ENCODE measurements at places on chromosomes 5 and 9.

DNA sequence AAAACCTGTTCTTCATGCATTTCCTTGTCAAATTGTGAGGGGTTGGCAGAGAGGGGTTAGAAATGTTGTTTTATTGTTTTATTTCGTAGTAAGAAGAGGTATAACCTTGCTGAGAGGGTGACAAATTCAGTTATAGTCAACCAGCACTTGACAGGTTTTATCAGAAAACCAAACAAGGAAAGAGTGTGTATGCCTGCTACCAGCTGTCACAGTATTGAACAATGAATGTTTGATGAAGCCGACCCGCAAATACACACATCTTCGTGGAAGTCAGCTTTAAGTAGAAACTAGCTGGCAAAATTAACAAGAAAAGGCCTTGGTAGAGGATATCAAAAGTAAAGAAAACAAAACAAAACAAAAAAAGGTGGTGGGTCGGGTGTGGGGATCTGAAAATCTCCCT lies 214.6 kb upstream of the TLE4 start:
- no peak for DNase-seq

DNA sequence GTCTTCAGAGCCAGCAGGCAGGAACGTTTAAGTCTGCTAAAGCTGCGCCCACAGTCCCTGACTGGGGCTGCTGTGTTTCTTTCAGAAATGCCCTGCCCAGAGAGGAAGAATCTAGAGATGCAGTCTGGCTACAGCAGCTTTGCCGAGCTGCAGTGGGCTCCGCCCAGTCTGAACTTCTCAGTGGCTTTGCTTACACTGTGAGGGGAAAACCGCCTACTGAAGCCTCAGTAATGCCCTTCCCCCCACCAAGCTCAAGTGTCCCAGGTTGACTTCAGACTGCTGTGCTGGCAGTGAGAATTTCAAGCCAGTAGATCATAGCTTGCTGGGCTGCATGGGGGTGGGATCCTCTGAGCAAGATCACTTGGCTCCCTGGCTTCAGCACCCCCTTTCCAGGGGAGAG lies 78.4 kb downstream of the SREK1 start:
- DNase-seq, result no peak

DNA sequence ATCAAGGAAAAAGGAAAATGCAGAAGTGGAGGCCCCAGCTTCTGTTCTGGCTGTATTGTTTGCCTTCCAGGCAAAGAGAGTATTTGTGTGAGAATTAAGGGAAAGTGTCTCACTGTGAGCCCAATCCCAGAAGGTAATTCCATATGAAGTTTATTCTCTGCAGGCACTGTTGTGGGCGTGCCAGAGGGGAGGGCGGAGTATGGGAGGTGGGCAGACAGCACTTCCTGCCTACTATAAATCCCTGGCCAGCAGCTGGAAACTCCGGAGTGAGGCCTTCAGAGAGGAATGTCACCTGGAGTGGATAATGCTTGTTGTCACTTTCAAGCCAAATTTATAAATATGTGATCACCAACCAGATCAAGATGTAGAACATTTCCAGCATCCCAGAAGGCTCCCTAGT lies 209.5 kb downstream of the ARHGAP26 start:
- DNase-seq, result no peak

DNA sequence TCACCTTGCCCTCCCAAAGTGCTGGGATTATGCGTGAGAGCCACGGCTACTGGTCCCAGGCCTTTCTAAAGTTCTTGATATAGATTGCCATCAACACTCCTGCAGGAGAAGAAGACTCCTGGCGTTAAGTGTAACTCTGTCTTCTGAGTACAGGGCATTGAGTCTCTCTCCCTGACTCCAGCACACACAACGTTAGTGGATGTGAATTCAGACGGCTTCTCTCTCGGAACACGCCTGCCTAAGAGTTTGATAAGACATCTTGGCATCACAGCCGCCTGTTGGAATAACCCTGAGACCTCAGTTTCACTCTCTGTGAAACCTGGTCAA lies 27.5 kb upstream of the PPARGC1B start:
- DNase-seq, result no peak

- no peak for DNase-seq
Observed at GRCh38 chr9:2215921-2216441, 200.8 kb downstream of the SMARCA2 start.

DNA sequence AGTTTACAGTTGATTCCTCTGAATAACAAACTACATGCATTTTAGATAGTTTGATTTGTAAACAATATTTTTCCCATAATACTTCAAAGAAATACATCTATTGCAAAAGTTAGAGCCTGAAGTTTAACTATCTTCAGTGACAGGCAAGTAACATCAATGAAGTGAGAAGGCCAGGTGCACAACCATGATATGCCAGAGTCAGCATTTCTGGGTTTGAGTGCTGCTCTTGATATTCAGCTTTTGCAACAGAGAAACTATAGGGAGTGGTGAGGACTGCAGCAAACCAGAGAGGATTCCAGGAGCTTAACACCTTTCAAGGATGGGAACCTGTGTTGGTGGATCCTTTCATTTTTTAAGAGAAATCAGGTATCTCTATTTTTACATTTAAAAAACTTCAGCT lies 79.4 kb upstream of the RASEF start:
- DNase-seq, result no peak

GRCh38 chr9:111176511-111176910 lies 138.2 kb upstream of the LPAR1 start:
- no peak for DNase-seq

GRCh38 chr5:31273631-31274378 lies 80.3 kb downstream of the CDH6 start:
- DNase-seq, result no peak

DNA sequence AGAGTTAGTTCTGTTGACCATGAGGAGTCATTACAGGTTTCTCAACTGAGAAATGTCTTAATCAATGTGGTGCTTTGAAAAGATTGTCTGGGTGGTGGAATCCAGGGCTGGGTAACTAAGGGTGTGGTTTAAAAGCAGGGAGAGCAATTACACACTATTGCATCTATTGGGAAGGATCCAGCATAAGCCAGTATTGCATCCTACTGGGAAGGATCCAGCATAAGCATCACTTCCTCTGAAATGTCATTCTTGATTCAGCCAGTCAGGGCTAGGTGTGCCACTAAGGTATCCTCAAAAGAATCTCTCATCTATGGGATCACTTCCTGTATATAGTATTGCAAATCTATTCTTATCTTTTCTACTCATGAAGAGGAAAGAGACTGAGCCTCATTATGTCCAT lies 38.6 kb downstream of the ELOVL7 start:
- DNase-seq, result no peak

DNA sequence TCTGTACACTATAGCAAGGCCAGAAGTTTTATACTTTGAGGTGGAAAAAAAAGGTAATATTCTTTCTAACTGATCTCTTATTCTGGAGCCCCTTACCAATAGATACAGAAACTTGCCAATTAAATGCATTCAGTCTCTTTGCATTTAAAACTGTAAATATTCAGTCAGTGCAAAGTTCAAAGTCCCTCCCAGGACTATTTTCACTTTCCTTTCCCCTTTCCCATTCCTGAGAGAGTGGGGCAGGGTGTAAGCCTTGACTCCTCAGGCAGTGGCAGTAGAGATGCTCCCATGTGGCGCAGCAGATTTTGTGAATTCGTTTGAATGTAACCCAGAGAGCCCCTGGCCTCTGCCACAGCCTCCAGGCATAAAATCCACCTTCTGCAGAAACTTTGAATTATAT lies 29.9 kb downstream of the CETN3 start:
- no peak for DNase-seq

DNA sequence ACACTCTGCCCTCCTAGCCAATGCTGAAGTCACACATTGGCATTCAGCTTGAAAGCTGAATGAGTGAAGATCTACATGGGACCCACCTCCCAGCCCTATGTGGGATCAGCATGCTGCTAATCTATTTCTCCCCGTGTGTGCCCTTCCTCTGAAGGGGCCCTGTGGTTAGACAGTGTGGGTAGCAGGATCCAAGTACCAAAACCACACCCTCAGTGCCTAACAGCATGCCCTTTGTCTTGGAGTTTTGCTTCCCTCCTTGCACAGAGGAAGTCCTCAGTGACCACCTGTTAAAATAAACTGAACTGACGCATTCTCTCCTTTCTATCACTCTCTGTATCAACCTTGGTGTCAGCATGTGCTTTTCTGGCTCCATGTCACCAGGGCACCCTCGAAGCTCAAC lies 25.0 kb downstream of the SH3TC2 start:
- no peak for DNase-seq

GRCh38 chr9:98375138-98375726 lies 119.8 kb upstream of the TBC1D2 start:
- DNase-seq, result no peak

DNA sequence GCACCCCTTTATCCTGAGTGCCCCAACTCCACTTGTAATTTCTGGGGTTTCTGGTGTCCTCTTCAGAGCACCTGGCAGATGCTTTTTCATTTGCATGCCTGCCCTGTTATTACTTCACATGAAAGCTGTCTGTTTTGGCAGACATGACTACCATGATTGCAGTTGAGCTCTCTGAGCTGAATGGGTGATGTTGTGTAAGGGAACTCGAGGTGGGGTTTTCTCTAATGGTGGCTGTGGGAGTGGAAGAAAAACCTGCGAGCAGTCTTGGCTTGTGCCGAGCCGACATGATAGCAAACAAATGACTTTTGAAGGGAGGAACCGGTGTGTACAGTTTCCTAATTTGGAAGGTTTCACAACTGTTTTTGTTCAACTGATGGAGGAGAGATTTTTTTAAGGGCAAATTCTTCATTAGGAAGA lies 196.2 kb downstream of the AOPEP start:
- no peak for DNase-seq

DNA sequence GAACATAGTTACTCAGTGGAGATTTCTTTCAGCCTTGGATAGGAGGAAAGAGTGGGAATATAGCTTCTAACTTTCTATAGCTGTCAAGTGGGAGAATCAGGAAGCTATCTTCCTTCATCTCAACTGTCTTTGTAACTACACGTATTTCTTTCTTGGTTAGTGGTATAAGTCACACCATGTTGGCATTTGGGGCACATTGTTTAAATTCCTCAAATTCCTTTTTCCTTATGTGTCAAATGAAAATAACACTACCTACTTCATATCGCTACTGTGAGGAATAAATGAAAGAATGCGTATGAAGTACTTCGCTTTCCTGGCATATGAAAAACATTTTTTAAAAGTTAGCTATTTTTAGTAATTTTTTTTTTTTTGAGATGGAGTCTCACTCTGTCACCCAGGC lies 1082.5 kb upstream of the WWC1 start:
- DNase-seq, result no peak

GRCh38 chr5:76379855-76380254 lies 23.2 kb upstream of the IQGAP2 start:
- no peak for DNase-seq

- DNase-seq, result no peak
Observed at GRCh38 chr5:54159153-54159892, 151.1 kb downstream of the ARL15 start.

- no peak for DNase-seq
Observed at GRCh38 chr5:120817044-120817985, 353.2 kb downstream of the PRR16 start.

- no peak for DNase-seq
Observed at GRCh38 chr5:111384220-111384619, 128.1 kb downstream of the STARD4 start.

GRCh38 chr9:8447601-8448000 lies 648.0 kb upstream of the DMAC1 start:
- DNase-seq, result no peak

GRCh38 chr5:87008751-87009560 lies 258.7 kb upstream of the RASA1 start:
- no peak for DNase-seq

DNA sequence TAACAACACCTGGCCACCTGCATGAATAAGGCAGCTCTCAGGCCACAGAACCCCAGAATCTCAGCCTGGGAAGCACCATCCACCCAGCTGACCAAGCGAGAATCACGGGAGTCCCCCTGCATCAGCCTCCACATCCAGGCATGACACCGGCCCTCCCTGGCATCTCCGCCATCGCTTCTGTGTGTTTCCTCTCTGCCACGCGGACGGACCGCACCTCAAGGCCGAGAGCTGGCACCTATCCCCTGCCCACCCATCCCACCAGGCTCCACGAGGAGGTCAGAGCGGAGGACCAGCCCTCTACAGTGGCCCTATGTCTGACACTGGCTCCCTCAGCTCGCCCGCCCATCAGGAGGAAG lies 134.7 kb downstream of the COL23A1 start:
- no peak for DNase-seq

DNA sequence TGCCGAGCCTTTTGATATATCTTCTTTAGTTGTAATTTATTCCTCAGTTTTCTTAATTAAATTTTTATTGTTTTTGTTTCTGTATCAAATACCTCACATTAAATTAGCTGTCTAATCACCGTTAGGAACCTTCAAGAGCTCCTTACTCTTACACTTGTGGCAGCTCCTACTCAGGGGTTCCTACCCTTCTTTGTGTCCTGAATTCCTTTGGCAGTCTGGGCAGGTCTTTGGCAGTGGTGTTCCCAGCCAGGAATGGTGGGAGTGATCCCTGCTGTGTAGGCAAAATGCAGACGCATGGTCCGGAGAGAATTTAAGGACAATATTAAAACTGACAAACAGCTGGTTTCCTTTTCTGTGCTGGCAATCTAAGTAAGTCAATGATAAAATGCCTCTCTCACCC lies 41.8 kb downstream of the MAST4 start:
- DNase-seq, result no peak

- no peak for DNase-seq
Observed at GRCh38 chr9:5569409-5569808, 59.1 kb downstream of the PDCD1LG2 start.

DNA sequence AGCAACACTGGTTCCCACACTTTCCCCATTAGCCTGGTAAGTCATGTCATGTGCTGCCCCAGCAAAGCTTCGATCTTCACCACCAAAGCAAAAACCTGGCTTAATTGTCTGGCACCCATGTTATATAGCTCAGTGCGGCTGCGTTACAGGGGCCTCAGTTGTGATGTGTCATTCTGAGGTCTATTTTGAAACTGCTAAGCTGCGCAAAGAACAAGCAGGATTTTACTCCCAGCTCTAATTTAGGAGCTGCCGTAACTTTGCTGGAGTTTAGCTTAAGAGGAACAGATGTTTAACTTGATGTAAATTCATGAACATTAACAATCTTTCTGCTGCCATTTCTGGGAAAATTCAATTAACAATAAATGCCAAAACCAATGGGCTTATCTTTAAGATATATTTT lies 274.1 kb downstream of the HSPA4 start:
- no peak for DNase-seq

DNA sequence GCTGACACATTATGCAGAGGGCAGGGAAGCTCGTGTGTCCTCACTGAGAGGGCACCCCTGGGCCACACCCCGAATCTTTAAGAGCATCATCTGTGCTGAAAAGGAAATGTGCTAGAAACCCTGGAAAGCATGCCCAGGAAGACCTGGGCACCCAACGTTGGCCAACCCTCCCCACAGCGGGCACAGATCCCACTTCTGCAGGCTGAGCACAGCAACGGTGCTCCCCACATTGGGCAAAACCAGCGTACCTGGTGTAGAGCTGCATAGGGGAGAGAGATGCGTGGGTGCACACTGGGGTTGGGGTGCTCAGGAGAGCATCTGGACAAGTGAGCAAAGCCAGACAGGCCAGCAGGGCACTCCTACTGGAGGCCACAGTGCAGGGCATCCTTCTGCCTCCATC lies 32.6 kb downstream of the ROR2 start:
- no peak for DNase-seq

GRCh38 chr5:78813906-78814530 lies 165.4 kb upstream of the LHFPL2 start:
- DNase-seq, result no peak

All from NCI-H1436 treated with DMSO at 0.1 percent for 48 hours (cell line).